Non-pigmented ciliary epithelial cell (primary cell): ENCODE measurements at places on chromosomes 2 and 18.

DNA sequence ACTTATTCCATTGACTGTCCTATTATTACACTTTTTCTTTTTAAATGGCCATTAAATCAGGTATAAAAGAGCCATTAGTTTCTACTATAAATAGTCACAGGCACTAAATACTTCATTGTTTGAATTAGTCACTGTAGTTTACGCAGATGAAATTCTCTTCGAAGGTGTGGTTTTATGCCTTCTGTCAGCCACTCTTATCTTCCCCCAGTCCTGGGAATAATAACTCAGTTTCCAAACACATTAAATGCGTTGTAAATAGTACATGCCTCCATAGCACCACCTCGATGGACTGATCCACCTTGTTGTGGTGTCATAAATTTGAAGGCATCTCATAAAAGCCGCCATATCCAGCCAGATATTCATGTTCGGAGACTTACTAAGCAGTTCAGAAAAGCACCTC, 72.1 kb upstream of the PARD3B start:
- DNase-seq, result no peak

GRCh38 chr2:71863396-71863795, 284.3 kb downstream of the CYP26B1 start:
- DNase-seq, result no peak

- no peak for DNase-seq
Observed at GRCh38 chr2:237043866-237044265, 41.8 kb upstream of the COPS8 start.

- DNase-seq, result no peak
Observed at GRCh38 chr2:172561270-172561669, 5.4 kb downstream of the PDK1 start.

- DNase-seq, result no peak
Observed at GRCh38 chr18:2032036-2032435, 539.3 kb downstream of the METTL4 start.

GRCh38 chr2:203578759-203579643, 43.9 kb upstream of the RAPH1 start:
- DNase-seq, result peak; percentile 55

GRCh38 chr2:111535404-111535803, 348.6 kb downstream of the ANAPC1 start:
- no peak for DNase-seq

- no peak for DNase-seq
Observed at GRCh38 chr2:159072795-159073194, 104.4 kb downstream of the TANC1 start.

DNA sequence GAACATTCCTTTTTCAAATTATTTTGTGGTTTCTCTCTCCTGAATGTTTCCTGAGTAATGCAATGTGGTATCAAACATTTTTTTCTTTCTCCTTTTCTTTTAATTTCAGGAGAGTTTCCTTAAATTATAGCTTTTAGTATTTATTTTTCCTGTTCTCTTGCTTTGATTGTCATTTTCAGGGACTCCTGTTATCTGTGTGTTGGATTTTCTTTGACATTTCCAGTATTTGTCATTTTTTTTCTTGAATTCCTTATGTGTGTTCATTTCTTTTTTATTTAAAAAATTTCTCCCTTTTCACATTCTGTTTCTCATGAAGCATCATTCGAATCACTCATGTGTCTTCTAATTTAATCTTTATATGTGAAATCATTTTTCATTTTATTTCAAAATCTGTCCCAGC, 61.0 kb downstream of the NPPC start:
- DNase-seq, result no peak

DNA sequence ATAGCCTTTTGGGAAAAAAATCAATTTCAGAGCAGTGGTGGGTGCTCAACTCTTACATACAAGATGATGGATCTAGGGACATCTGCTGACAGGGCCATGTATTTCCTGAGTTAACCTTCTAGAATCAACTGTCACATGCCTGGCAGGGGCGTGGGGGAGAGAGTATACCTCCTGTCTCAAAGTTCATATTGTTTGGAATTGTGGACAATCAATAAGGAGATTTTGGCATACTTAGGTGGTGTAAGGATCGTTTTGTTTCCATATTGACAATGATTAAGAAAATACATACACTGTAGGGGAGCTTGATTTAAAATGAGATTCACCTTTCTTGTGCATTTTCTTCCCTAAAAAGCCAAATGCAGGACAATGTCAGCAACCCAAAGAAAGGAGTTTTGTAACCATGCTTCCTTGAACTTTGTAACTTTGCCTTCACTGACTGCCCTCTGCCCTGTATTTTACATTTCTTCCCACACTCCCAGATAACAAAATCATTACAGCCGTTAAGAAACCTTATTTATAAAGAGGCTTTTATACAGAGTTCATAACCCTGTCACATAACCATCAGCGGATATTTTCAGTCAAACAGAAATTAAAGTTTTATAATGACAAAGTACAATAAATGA, 88.4 kb downstream of the MEP1B start:
- DNase-seq, result no peak

GRCh38 chr2:6883448-6884122, 6.0 kb downstream of the RSAD2 start:
- DNase-seq, result no peak

DNA sequence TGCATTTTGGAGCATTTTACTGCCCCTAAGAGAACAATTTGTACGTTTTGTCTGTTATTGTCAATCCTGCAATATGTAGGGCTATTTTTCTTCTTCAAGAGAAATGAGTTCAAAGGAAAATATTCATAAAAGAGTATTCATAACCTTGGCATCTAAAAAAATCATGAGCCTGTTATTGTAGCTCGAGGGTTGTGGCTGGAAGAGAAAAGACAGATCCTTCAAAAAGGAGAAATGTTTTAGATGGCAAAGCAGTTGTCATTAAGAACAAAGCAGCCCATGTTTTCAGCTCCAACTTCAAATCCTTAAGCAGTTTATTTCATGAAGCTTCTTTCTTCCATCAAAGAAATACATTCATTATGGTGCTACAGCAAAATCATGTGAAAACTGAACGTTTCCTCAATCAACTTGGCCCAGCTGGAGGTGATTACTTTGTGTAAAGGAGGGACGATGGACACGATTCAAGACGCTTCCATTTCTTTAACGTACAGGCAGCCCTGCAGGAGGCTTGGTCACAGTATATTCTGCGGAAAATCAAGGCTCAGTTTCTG, 31.4 kb downstream of the QPCT start:
- no peak for DNase-seq

- DNase-seq, result no peak
Observed at GRCh38 chr2:7857904-7858303, 824.0 kb upstream of the ID2 start.

DNA sequence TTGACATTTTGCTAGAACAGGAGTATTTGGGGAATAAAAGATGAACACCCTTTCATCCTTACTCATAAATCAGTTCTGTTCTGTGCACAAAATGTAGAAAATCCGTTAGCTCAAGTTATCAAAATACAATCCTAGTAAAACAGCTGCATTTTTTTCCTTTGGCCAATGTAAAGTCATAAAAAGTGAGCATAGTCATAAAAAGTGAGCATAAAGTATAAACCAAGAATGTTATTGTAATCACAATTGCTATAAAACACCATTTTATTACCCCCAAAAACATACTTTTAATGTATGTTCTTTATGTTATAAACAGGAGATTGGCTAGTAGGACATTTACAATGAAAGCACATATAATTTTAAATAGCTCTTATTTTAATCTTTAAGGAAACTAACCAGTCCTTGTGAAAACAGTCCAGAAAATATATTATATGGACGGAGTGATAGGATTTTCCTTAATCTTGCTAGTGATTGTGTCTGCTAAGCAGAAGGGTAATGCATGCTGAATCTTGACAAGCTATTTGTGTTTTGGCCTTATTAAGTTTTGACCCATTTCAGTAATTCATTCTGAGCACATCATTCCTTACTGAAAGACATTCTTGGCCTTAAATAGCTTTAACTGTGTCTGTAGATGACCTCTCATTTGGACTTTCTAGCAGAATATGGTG, 891.8 kb downstream of the DSC3 start:
- DNase-seq, result no peak

DNA sequence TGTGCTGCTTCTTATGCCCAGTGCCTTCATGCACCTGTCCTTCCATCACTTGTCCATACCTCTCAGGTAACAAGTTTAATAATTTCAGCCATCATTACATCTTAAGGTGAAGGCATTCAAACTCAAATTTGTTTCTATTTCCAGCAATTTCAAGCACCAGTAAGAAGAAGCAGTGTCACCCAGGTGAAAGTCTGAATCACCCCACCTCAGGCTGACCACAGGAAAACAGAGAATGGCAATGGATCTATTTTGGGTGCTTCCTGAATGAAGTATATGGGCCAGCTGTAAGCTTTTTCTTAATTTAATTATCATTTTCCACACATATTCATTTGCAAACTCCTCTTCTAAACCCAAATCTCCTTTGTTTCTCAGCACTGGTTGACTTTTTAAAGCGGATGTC, 372.7 kb upstream of the SOX11 start:
- no peak for DNase-seq
